ENCODE measurements at places on chromosomes 2 and 18. TPM values are rescaled to one million over a fixed set of nuclear protein-coding genes. Genes with fewer than 3 reads are reported as not detected.

The RAB27B gene
- total RNA-seq = 34.6 TPM

The DNAH7 gene
- 0.86 TPM for total RNA-seq

The POTEJ gene
- total RNA-seq = not detected

The GPR155 gene
- 9.2 TPM for total RNA-seq

The ZNF396 gene
- 0.89 TPM for total RNA-seq

The GALR1 gene
- not detected for total RNA-seq

The LRP2 gene
- total RNA-seq = not detected

The PDE11A gene
- 0.18 TPM for total RNA-seq

The RAB6D gene
- total RNA-seq = not detected
